ENCODE measurements at places on chromosomes 5 and 9. TPM values are rescaled to one million over a fixed set of nuclear protein-coding genes. Genes with fewer than 3 reads are reported as not detected.

C5orf24 gene
- 70.7 TPM for polyA plus RNA-seq

FOXD4L3 gene
- 0.82 TPM for polyA plus RNA-seq

TAF11L5 gene
- polyA plus RNA-seq = not detected

KIF4B gene
- 0.16 TPM for polyA plus RNA-seq

STRBP gene
- polyA plus RNA-seq = 9.6 TPM

INSYN2B gene
- 0.20 TPM for polyA plus RNA-seq

CDC42SE2 gene
- polyA plus RNA-seq = 30.8 TPM

Data from muscle of back (tissue), 13 donors.